NB4 (cell line): ENCODE measurements at places on chromosomes 5 and 9.
A peak's percentile ranks its signal among the peaks of the same experiment; 100 is the strongest.

DNA sequence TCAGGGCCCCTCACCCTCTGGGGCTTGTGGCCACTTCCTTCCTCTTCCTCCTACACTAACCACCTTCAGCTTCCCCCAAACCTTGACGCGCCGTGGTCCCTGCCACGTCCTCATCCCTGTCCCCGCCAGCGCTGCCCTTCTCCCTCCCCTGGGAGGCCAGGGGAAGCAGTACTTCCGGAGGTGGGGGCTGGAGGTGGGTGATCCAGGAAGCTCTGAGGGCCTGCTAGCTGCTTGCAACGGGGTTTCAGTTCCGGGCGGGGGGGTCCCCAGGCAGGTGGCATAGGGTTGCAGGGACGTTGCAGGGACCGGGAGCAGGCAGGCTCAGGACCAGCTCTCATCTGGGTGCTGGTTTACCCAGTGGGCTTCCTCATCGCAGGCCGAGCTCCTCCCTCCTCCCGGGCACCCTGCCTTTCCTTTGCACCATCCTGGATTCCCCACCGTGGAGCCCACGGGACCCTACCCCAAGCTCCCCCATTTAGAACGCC is 70.0 kb downstream of the RXRA start:
- DNase-seq, result peak; percentile 93

GRCh38 chr9:4663956-4664355 is 1.9 kb downstream of the PLPP6 start:
- DNase-seq, result peak; percentile 28

DNA sequence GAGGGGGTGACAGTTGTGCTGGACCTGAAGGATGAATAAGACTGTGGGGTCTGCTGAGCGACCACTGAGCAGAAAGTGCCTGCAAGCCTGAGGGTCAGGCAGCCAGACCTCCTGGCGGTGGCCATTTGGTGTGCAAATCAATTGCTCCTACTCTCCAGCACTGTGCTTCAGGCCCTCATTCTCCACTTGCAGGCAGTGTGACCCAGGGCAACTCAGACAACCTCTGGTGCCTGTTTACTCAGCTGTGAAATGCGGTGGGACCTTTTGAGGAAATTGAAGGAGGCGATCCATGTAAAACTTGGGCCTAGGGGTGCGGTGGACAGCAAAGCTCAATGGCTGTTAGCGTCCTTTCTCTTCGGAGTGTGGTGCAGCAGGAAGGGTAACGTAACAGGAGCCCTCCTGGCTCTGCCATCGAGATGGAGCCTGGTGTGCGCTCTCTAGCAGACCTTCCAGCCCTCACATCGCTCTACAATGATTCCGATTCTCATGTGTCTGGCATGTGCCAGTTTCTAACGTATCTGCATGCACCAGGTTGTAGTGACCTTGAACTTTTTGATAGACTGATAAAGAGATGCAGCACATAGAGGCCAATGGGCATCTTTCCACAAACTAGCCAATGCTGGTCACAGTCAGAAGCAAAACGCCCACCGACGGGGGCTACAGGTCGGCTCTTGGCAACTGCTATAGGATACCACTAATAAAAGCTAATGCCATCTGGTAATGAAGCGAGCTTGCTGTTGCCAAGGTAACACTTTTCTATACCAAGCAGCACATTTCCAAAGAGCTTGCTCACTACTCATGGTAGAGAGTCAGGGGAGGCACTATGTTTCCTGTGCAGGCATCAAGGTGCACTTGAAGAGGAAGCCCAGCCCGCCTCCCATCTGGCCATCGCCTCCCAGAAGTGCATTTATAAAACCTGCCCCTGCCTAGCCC is 159.7 kb upstream of the RAPGEF1 start:
- no peak for DNase-seq

GRCh38 chr5:9239071-9239470 is 306.8 kb downstream of the SEMA5A start:
- no peak for DNase-seq

- DNase-seq, result no peak
These were observed 95.6 kb downstream of the MLLT3 start for GRCh38 chr9:20526500-20527319.

DNA sequence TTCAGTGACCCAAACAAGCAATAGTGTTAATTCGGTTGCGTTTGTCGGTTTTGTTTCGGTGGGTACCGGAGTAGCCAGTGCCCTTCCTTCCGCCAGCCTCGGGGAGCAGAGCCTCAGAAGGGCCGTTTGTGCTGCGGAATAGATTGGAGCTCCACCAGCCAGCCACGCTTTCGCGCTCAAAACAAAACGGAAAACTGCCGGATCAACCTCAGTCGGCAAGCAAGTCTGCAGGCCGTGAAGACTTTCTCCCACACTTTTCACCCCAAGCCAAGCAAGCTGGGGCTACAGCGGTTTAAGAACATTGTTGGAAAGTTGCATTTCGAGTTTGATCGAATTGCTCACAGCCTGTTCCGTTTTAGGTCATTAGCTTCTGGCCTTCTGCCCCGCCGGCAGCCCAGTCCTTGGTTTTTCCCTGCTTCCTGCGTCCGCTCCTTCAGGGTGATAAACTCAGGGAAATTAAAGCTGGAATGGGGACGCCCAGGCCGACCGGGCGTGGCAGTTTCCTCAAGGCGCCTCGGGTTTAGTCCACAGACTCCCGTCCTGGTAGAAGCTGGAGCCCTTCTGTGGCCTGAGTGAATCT is 803 bp upstream of the CCNO start:
- DNase-seq, result peak; percentile 27

GRCh38 chr9:129748249-129748648 is 4.6 kb downstream of the PTGES start:
- no peak for DNase-seq

DNA sequence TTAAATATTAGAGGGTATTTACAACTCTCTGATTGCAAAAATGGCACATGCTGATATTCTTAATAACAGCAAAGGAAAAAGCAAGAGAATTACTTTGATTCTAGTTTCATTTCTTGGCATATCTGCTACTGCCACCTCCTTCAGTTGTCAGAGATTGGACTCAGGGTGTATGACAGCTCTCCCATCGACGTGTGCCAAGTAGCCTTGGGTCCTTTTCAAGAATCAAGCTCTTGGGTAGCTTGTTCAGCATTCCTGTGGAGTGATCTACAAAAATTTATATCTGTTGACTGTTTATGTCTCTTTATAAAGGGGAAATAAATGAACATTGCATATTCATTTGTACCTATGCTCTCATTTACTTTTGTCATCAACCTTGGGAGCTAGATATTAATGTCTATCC is 315.6 kb downstream of the PRR16 start:
- DNase-seq, result no peak

- no peak for DNase-seq
These were observed 2.5 kb upstream of the SLC25A48 start for GRCh38 chr5:135831851-135832555.

DNA sequence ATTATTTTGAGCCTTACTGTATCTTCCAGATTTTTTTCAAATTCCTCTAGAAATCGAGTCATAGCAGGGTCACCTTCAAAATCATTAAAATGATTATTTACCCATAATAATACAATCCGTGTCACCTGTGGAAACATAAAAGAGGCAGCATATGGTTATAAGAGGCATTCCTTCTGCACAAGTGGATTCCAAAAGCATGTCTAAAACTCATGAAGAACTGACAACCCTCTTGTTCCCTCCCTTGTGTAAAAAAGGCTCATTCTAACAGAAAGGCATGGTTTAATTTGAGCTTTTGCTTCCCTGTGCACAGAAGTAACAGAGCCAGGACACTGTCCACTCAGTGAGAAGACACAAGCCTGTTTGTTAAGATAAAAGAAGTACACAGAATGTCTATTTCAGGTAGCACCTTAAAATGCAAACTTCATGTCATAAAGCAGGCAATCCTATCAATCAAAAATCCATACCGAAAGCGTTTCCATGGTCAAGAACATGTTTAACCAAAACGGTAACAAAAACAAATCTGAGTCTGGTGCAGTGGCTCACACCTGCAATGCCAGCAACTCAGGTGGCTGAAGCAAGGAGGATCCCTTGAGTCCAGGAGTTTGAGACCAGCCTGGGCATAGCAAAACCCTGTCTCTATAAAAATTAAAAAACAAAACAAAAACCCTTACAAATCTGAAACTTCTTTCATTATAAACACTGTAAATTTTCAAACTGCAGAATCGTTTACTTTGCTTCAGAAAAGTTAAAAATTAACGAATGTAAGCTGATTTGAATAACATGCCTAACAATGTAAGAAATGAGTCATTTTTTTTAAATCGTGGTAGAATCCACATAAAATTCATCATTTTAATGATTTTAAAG is 139.3 kb downstream of the RAPGEF6 start:
- no peak for DNase-seq

- peak; percentile 1 for DNase-seq
These were observed 429.5 kb downstream of the TLE1 start for GRCh38 chr9:81259896-81260295.

DNA sequence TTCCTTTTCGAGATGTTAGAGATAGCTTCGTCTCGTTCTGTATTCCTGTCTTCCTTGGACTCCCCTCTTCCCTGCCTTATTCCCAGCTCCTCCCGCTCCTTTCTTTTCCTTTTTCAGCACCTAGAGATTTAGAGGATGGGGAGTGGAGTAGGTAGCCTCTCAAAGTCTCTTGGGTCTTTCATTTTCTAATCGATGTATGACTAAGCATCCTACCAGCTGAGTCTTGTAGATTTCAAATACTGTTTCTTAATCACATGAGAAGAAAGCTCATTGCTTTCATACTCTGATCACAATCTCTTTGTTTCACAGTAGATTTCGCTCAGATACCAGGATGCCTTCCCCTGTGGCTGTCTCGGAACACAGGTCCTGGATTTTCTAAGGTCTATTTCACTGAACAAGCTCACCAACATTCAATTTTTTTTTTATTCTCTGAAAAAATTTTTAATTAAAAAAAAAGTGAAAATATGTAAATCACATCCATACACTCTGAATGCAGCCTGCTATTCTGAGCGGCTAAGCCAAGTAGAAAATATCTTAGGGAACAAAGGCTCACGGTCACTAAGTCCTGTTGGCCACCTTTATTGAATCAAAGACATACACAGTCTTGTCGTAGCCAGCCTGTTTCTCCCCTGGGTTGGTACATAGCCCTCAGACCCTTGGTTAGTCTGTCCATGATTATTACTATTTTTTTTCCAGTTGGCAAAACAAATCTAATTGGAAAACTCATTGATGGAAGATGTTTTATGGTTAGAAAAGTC is 413.8 kb downstream of the KDM4C start:
- no peak for DNase-seq

DNA sequence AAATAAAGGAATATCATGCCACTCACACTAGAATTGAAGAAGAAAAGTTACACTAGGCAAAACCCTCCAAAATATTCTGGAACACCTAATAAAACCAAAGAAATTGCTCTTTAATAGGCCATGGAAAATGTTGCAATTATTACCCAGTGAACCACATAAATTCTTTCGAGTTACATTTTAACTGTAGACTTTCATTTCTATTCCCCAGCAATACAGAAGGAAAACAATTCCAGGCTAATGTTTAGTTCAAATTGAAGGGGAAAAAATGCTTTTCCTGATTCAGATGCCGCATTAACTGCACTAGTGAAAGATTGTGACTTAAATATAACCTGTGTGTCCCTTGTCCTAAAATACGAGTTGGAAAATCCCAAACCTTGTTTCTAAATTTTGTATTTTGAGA is 439.3 kb upstream of the ADAMTS16 start:
- no peak for DNase-seq

GRCh38 chr9:36298566-36298965 is 40.3 kb upstream of the GNE start:
- DNase-seq, result no peak

DNA sequence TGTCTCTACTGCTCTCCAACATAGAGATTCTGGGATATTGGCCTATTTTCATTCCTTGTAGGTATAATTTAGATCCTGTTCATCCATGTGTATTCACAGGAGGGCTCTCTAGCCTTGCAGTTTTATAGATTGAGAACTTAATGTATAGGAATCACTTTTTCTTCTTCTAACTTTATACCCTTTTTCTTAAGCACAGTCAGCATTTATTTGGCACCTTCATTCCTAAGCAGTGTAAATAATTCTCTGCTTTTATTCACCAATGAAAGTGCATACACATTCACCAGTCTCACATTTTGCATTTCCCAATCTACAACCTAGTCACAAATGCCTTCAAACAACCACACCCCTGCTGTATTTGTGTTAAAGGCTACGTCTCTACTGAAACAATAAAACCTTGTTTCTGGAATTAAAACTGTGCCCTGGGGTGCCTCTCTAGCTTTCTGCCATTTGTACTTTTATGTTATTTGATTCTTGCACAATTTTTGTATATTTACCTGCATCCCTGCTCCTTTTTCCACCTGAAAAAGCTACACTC is 49.3 kb downstream of the NREP start:
- no peak for DNase-seq

- no peak for DNase-seq
These were observed 1011.5 kb upstream of the NUDT12 start for GRCh38 chr5:104573949-104574709.

DNA sequence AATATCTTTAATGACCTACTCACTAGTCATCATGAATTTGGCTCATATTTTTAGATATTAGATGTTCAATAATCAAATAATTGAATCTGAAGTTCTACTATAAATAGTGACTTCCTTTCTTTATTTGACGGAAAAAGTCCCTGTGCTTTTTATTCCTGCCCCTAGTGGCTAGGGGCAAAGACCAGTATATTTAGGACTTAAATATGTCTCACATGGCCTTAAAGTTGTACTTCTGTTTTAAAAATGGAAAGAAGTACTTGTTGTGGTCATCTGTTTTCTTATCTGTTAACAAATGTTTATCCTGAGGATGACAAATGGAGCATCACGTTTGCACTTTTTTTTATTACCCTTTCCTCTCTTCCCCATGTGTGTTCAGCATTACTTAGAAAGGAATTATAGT is 89.2 kb upstream of the GRHPR start:
- no peak for DNase-seq

- DNase-seq, result no peak
These were observed 444.6 kb upstream of the DAB2 start for GRCh38 chr5:39869396-39869795.

DNA sequence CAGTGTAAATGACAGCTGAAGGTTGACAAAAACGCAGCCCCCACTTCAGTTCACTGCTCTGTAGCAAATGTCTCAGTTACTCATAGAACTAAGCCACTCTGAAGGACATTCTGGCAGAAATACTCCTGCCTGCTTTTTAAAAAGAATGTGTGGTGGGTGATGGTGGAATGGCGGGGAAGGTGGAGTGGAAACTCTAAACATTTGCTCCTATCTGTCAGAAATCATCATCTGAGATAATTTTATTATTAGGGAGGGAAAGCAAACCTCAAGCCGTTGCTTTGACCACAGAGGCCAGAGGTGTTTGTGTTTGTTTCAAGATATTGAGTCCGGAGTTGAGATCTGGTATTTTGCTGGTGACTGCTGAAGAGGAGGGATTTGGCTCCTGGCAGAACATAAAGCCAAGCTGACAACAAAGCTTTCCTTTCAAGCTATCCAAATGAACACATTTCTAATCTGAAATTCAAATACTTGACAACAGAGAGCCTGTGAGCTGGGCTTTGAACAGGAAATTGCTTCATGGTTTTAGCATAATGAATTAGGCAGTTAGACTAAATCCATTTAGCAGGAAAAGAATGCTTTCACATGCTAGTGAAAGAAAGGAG is 362.7 kb downstream of the CSNK1G3 start:
- peak; percentile 3 for DNase-seq

DNA sequence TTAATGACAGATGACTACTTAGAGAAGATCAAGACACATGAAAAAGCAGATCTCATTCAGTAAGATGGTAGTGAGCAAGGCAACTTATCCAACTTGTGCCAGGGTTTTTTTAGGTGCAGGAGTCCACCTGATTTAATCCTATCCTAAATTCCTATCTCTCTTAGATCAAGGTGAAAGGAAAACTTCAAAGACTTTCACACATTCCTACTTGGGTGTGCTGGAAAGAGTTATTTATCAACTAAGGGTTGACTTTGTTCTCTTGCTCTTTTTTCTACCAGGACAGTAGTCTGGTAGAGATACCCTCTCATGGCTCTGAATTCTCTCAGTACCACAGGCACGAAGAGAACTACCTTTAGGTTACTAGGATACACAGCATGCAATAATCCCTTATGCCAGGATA is 18.2 kb downstream of the TUT7 start:
- no peak for DNase-seq
